ENCODE measurements at places on chromosomes 2 and 18. TPM values are rescaled to one million over a fixed set of nuclear protein-coding genes. Genes with fewer than 3 reads are reported as not detected.

TMEM182 gene
- total RNA-seq, result 4.6 TPM

KLHL41 gene
- total RNA-seq, result 0.31 TPM

DNA sequence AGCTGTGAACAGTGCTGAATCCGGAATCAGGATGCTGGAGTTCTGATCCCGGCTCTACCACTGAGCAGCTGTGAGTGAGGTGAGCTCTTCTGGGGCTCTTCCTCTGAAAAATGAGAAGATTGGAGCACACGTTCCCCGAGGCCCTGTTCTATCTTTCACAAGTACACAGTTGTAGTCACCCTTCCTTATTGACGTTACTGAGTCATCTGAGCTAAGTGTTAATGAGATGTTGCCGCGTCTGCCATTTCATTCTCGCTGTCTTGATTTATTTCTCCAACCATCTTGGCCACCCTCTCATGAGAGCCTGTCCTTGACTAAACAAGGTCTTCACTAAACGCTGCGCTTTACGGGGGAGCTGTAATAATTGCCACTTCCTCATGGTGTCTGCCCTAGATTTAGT is 31.9 kb upstream of the EFR3B start:
- no peak for DNase-seq

DNA sequence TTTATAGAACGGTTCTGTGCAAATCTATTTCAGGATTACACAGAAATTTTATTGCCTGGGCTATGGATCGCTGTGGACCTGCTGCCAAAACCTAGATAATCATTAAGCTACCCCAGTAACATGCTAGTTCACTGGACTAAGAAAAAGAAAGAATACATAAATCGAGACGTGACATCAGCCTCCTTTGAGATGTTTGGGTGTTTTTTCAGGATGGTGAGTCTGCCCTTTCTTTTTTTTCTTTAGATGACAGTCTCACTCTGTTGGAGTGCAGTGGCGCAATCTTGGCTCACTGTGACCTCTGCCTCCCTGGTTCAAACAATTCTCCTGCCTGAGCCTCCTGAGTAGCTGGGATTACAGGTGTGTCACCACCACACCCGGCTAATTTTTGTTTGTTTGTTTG is 52.0 kb downstream of the FHOD3 start:
- no peak for DNase-seq
